Breast epithelium (tissue), 4 donors: ENCODE measurements at places on chromosomes 1 and 21. TPM values are rescaled to one million over a fixed set of nuclear protein-coding genes. Genes with fewer than 3 reads are reported as not detected.
A peak's percentile ranks its signal among the peaks of the same experiment; 100 is the strongest.

DNA sequence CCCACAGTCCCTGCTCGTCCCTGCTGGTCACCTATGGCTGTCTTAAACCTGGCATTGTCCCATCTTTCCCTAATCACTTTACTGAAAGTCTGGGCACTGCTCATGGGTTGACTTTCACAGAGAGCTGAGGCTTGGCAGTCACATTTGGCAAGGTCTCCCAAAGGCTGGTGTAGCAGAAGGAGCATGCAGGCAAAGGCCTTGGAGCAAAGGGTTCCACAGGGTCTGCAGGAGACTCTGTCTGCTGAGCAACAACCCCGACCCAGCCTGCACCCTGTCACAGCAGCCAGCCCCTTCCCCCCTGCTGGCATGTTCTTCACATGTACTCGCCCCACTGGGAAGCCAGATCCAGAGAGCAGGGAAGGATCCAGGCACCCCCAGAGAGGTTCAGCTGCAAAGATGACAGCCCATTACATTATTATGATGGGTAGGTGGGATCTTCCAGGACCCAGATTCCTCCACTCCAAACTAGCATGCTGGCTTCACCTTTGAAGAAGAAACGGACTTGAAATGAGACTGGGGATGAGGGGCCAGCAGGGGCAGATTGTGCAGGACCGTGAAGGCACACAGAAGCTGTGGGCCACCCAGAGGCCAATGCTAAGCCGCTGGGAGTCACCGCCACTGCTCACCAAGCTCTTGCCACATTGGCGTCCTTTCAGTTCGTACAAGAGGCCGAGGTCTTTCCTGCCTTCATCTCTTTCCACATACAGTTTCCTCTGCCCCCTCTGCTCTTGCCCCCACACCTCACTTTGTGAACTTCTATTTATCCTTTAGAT lies 14.2 kb upstream of the TMEM125 start:
- peak; percentile 9 for DNase-seq

- no peak for DNase-seq
These were observed 24.4 kb upstream of the FGGY start for GRCh38 chr1:59272507-59272906.

PGBD5 gene
- 0.59 TPM for total RNA-seq

DNA sequence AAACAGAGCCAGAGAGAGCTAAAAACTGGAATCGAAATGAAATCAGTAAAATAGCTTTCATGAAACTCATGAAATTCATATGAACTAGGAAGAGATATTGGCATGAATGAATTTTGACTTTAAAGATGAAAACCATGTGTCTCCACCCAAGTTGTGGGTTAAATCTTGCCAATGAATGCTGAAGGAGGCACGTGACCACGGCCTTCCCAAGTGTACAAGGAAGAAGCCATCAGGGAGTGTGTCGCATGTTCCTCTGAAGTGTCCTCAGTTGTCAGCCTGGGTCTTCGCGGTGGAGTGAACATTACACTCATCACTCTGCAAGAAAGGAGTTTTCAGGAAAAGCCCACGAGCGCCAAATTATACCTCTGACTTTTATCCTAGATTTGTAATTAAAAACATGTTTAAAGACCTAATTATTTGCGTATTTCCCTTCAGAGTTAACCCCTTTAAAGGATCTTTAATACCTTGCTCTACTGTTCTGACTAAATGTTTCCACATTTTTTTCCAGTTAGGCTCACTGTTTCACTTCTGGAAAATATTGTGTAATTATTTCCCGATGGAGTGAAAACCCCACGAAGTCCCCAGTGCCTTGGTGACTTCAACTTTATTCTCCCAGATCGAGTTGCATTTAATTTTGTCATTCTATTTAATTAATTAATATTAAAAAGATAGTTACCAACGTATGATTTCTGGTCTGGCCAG lies 118.3 kb downstream of the DHRS3 start:
- DNase-seq, result no peak

GUCA2B gene
- total RNA-seq, result not detected

- no peak for DNase-seq
These were observed 145.5 kb downstream of the TBX15 start for GRCh38 chr1:118842452-118843201.

SERTAD4 gene
- total RNA-seq, result 7.9 TPM

- DNase-seq, result no peak
These were observed 139.0 kb downstream of the CAMTA1 start for GRCh38 chr1:6923955-6924881.

DNA sequence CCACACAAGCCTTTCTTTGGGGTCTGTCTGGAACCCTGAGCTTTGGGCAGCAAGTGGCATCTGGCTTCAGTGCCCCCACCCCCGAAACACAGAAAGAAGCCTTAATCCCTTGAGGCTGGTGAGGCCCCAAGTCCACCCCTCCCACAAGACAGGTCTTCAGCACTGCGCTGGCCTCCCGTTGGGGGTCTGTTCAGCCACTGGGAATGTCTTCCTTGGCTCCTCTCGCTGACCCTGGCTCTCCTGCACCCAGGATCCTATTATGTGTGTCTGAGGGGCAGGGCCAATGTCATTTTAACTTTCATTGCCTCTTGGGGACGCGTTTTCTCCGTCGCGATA lies 26.9 kb downstream of the ATP8B2 start:
- DNase-seq, result no peak
